Tibial artery (tissue), 4 donors: ENCODE measurements at places on chromosomes 13 and 19.

GRCh38 chr19:39251846-39252245, 3.2 kb upstream of the IFNL4 start:
- DNase-seq, result no peak

GRCh38 chr19:35963514-35963913, 27.3 kb downstream of the LRFN3 start:
- no peak for DNase-seq

- no peak for DNase-seq
Observed at GRCh38 chr13:98493042-98493712, 83.7 kb downstream of the STK24 start.

- no peak for DNase-seq
Observed at GRCh38 chr13:95356916-95357315, 55.7 kb upstream of the ABCC4 start.

- no peak for DNase-seq
Observed at GRCh38 chr13:27792393-27793218, at the start of gene GSX1. Gene GSX1 (plus strand): TSS chr13:27792483. CDS start chr13:27792691, 208 bp downstream.

DNA sequence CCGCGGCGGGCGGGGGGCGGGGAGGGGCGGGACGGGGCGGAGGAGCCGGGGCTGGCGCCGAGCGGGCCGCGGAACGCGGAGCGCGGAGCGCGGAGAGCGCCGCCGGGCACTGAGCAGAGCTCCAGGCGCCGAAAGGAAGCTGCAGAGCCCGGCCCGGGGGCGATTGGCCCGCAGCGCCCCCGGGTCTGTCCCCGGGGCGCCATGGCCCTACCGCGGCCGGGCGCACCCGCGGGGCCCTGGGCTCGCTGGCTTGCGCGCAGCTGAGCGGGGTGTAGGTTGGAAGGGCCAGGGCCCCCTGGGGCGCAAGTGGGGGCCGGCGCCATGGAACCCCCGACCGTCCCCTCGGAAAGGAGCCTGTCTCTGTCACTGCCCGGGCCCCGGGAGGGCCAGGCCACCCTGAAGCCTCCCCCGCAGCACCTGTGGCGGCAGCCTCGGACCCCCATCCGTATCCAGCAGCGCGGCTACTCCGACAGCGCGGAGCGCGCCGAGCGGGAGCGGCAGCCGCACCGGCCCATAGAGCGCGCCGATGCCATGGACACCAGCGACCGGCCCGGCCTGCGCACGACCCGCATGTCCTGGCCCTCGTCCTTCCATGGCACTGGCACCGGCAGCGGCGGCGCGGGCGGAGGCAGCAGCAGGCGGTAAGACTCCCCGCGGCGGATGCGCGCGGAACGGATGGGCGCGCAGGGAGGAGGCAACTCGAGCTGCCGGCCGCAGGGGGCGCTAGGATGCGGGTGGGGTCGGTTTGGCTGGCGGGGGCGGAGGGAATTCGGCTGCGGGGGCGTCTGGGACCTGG, at the start of gene PDE4A:
Gene PDE4A (plus strand): TSS at position 95 of the 796 bp plus-strand sequence. CDS start 227 bp downstream, at position 322.
- no peak for DNase-seq

- no peak for DNase-seq
Observed at GRCh38 chr13:94712812-94713560, 641 bp upstream of the SOX21 start.

DNA sequence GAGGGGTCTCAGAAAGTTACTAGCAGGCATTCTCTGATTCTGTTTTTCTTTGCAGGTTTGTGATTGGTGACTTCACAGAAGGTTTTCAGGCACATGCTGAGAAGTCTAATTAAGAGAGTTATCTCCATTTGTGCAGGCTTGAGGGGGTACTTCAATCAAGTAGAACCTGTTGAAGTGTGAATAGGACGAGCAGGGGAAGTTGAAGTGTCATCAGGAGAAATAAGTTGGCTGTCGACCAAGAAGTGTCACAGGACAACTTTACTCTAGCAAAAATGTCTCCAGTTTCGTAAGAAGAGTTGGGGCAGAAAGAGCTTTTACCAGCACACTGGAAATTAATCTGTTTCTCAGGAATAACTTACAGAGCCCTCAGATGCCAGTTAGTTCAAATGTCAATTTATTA, 576.5 kb upstream of the SLITRK5 start:
- no peak for DNase-seq

- no peak for DNase-seq
Observed at GRCh38 chr19:38204728-38205127, 19.3 kb downstream of the DPF1 start.

GRCh38 chr13:112741185-112741755, 51.4 kb downstream of the ATP11A start:
- DNase-seq, result no peak

GRCh38 chr19:32129141-32129540, 216.3 kb upstream of the ZNF507 start:
- no peak for DNase-seq

- DNase-seq, result no peak
Observed at GRCh38 chr19:40543029-40543597, 33.6 kb upstream of the SHKBP1 start.

DNA sequence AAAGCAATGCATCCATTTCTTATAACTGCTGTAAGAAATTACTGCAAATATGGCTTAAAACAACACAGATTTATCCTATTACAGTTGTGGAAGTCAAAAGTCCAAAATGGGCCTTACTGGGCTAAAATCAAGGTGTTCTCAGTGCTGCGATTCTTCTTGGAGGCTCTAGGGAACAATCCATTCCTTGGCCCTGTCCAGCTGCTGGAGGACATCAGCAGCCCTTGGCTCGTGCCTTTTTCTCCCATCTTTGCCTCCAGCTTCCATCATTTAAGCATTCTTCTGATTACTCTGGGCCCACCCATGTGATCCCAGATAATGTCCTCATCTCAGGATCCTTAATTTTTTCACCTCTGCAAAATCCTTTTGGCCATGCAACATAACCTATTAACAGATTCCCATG, 607.1 kb downstream of the DCT start:
- DNase-seq, result no peak

GRCh38 chr19:4328243-4328990, 10.2 kb downstream of the STAP2 start:
- peak; percentile 66 for DNase-seq

DNA sequence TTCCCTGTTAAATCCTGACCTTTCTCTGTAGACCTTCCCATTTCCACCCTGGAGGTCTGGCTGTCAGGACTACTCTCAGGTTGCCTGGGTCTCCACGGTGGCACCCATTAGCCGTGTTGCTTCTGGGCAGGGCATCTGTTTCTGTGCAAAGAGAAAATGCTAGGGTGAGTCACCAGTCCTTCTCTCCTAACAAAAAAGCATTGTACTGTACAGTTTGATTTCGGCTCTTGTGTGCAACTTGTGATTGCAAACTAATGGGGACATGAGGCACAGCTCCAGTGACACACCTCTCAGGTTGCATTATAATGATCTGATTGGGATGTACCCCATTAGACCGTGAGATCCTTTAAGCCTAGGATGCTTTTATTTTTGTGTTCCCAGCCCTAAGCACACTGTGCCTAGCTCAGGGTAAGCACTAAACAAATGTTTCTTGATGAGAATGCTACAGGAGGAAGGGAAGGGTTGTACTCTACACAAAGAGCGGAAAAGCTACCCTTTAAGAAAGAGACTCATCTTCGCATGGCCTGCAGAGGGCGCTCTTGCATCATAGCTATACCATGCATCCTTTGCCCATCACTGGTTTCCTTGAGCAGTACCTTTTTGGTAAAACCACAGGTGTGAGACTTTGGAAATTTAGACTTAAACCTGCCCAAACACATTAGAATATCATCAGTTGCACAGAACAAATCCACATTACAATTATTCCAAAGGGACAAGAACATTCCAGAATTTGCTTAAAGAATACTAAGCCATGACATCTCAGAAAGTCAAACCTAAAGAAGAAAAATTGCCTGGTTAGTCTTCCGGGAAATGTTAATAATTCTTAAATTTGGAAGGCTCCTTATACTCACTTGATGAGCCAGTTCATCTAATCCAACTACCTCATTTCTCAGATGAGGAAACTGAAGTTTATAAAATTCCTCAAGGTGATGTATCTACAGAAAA, 20.3 kb upstream of the TRIM13 start:
- DNase-seq, result peak; percentile 70

DNA sequence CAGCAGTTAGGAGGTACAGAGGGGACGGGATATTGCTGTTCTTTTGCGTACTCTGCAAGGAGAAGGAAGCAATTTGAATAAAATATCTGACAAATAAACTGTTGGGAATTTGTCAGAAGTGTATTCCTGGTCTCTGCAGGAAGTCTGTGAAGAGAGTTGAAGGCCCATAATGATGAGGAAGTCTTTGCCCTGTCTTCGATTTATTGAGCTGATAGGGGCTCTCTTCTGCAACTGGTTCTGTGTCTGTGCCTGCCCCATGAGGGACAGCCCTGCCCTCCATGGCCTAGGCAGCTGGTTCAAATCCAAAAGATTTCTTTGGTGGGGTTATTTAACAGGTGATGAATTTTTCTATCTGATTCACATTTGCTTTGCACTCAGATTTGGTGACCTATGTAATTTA, 339.7 kb upstream of the EDNRB start:
- no peak for DNase-seq

DNA sequence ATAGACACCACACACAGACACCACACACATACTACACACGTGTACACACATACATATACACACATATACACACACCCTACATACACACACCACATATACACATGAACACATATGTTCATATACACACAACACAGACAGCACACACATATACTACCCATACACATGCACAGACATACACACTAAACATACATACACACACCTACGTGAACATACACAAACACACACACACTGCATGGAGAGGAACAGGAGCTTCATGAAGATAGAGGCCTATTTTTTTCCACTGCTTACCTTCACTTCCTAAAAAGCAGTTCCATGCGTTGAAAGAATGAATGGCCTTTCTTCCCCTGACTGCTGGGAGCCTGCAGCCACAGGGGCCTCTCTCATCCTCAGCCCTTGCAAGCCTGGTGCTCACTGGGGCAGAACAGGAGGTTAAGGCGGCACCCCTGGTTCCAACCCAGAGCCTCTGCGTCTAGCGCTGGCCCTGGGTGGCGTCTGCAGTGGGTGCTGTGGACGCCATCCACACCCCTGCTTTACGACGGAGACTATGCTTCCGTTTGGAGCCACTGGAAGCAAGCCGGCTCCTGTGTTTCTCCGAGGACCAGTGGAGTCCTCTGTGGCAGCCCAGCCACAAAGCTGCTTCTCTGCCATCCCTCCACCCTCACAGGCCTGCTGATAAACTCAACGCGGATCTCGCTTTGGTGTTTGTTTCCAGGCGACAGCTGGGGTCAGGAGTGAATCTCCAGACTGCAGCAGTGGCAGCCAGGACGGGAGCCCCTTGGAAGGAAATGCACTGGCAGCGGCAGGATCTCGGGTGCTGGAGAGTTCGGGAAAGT, 1.9 kb upstream of the RASA3 start:
- no peak for DNase-seq

DNA sequence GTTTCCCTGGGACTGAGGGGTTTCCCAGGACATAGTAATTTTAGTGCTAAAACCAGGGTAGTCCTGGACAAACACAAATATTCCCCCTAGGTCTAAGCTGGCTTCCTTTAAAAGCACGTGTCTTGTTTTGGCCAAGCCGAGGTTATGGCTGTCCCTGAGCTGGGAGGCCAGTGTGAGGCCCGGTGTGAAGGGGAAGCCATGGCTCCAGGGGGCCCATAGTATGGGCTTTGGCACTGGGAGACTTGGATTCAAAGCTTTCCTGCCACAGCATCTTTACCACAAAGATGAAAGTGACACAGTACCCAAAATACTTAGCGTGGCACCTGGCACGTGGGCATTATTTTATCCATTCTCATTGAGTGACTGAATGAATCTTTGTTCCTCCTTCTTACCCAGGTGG, 345.2 kb downstream of the ZNF536 start:
- DNase-seq, result no peak

- no peak for DNase-seq
Observed at GRCh38 chr19:43798546-43799409, 3.5 kb downstream of the LYPD5 start.

DNA sequence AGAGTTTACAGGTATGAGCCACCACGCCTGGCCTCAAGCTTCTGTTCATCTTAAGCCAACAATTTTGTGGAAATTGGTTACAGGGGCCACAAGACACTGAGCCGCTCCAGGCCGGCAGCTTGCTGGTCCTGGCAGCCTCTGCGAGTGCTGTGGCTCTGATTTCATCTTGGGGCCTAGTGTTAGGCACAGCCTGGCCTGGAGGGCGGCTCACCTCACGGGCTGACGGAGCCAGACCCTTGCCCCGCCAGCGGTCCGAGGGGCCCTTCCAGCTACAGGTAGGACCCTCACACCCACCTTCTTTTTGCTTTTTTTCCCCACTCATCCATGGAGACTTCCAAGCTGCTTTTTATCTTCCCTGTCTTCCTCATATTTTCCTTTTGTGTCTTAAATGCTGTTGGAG, 8.6 kb downstream of the ZNF544 start:
- no peak for DNase-seq

DNA sequence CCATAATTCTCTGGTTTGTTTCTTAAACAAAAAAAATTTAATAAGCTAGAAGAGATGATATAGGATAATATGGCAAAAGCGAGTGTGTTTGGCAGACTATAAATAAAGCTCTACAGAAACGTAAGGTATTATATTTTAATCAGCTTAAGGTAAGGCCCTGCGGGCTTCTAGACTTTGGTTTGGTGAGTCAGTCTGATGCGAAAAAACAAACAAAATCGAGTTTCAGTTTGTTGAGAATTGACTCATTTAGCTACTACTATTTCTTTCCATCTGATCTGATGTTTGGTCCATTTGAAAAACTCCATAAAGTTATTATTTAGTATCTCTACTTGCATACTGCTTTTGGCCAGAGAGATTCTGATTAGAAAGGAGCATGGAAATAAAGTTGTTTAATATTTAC, 138.0 kb downstream of the MIPEP start:
- no peak for DNase-seq

GRCh38 chr19:2026770-2027169, 11.3 kb upstream of the BTBD2 start:
- no peak for DNase-seq
